ENCODE measurements at places on chromosomes 11 and 22. TPM values are rescaled to one million over a fixed set of nuclear protein-coding genes. Genes with fewer than 3 reads are reported as not detected.

Gene APLP2
- total RNA-seq = 185 TPM

Gene NCF4
- not detected for total RNA-seq

Gene PGM2L1
- 13.2 TPM for total RNA-seq

Gene TMEM191B
- 0.26 TPM for total RNA-seq

Gene NUP98
- total RNA-seq = 67.2 TPM

Gene C11orf97
- total RNA-seq = not detected

Gene OR52E8
- total RNA-seq = not detected

Gene VPREB1
- total RNA-seq = not detected

Gene WBP2NL
- not detected for total RNA-seq

Gene SEPTIN3
- 1.3 TPM for total RNA-seq

Gene TRIM66
- 2.3 TPM for total RNA-seq

Gene HEPHL1
- not detected for total RNA-seq

Gene OR52I2
- total RNA-seq = not detected

Gene YWHAH
- 137 TPM for total RNA-seq

Gene B4GAT1
- total RNA-seq = 18.6 TPM

Gene MUC5B
- total RNA-seq = 3.7 TPM

Gene POLD3
- total RNA-seq = 21.2 TPM

Gene E2F8
- 6.9 TPM for total RNA-seq

Gene WNT7B
- 122 TPM for total RNA-seq

Gene KCNQ1
- total RNA-seq = 0.24 TPM

Gene RTN4R
- 10.1 TPM for total RNA-seq

Gene PANX3
- not detected for total RNA-seq

Gene INPP5J
- 0.73 TPM for total RNA-seq

Gene UCP2
- 66.0 TPM for total RNA-seq

Gene TRAF6
- 7.0 TPM for total RNA-seq

Gene KCNK7
- 0.45 TPM for total RNA-seq

Gene B3GAT1
- not detected for total RNA-seq

Gene TRIM49
- total RNA-seq = not detected

Gene DDIAS
- total RNA-seq = 18.2 TPM

Gene LSP1
- total RNA-seq = 1.2 TPM

Gene MS4A7
- total RNA-seq = not detected

Gene CLCF1
- total RNA-seq = 44.6 TPM

Gene BRSK2
- 7.7 TPM for total RNA-seq

Gene SHANK2
- 10.5 TPM for total RNA-seq

Gene TUB
- 5.7 TPM for total RNA-seq

Gene TECTA
- total RNA-seq = 0.13 TPM

Gene CDC42BPG
- total RNA-seq = 1.6 TPM

Gene OTOG
- not detected for total RNA-seq

Gene INCENP
- total RNA-seq = 57.7 TPM
